ENCODE measurements at places on chromosomes 3 and 15. TPM values are rescaled to one million over a fixed set of nuclear protein-coding genes. Genes with fewer than 3 reads are reported as not detected.

IRAK2 gene
- 7.1 TPM for total RNA-seq

FBXO40 gene
- total RNA-seq: not detected

MCF2L2 gene
- 0.14 TPM for total RNA-seq

VEPH1 gene
- 0.82 TPM for total RNA-seq

STRC gene
- total RNA-seq: not detected

EPHB3 gene
- total RNA-seq: 10.8 TPM

GPR176 gene
- 49.1 TPM for total RNA-seq

MRPL46 gene
- total RNA-seq: 32.4 TPM

TLR9 gene
- total RNA-seq: not detected

Measured in foreskin keratinocyte (primary cell).